ENCODE measurements at places on chromosomes 1 and 21.

DNA sequence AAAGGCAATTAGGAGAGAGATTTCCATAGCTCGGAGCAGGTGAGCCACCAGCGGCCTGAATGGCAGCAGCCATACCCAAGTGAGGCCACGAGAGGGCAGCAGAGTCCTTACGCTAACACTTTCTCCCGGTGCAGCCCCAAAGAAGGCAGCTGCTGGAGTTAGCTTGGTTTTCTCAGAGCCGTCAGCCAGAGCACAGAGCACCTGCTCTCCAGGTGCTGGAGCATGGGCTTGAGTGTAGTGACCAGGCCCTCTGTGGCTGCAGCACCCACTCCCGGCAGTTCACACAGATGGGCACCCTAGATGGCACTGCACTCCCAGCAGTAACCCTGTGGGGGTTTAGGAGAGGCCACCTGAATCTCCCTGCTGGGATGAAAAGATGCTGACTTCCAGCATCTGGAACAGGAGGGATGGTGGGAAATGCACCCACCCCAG is 45.8 kb downstream of the TMCC2 start:
- DNase-seq = peak; percentile 69

DNA sequence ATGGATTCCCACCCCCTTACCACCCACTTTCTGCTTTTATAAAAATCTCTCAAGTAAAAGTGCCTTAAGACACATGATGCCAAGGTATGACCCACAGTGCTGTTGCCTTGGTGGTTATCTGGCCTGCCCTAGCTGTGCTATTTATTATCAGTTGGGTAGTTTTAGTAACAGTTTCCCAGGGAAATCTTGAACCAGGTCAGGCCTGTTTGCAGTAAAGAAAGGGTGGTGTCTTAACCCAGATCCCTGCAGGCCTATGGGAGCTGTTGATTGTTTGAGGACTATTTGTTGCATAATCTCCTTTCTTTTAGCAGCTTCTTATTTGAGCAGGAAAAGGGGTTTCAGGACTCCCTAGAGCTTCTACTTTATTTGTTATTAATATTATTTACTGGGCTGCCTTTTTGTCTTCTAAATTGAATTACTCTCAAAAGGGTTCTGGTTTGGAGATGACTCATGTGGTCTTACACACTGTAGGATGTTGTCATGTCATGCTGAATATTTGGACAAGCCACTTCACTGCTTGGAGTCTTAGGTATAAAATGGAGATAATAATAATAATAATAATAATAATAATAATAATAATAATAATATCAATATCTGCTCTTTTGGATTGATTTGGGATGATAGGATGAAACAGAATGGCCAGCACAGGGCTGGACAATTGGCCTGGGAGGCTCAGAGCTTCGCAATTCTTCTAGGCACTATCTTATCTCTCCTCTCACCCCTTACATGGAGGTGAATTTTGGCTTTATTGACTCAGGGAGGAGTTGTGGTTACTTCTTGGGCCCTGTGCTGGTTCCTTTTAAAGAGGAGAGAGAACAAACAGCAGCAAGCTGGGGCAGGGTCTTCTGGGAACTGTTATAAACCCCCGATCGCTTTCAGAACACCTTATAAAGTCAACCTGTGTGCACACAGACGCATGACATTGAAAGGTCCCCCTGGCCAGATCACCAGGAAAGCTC is 252.1 kb downstream of the PRDM2 start:
- DNase-seq = no peak

DNA sequence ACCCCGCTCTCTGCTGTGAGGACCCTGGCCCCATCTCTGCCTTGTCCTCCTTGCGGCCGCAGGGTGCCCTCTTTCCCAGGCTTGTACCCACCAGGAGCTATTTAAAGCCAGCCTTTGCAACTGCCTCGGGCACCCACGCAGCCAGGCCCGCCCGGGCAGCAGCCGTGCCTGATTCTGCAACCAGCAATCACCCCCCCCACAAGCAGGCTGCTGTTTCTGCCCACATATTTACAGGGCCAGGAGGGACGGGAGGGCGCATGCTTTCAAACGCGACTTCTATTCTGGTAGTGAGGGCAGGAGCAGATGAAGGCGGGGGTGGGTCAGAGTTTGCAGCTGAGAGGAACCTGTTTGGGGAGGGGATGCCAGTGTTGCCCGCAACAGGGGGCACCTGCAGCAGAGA is 13.6 kb downstream of the GABRD start:
- no peak for DNase-seq

DNA sequence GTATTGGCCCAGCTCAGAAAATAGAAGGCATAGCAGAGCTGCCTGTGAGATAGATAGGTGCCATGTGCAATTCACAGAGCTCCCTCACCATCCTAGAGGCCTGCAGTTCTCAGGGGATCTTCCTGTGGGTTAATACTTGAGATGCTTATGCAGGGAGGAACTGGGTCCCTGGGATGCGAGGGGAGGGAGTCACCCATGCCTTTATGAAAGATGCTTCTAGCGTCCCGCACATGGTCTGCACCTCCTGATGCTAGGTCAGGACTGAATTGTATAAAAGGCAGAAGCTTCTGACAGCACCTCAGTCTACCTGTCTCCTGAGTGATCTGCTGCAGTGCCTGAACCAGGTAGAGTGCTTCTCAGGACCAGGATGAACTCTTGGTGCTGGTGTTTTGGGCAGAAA is at the start of gene LCE5A:
Gene LCE5A, plus strand, starts transcription at position 301 of the 400 bp plus-strand sequence. CDS start 732 bp downstream, outside the sequence.
- no peak for DNase-seq

GRCh38 chr1:154398678-154399077 is 6.5 kb upstream of the IL6R start:
- no peak for DNase-seq

DNA sequence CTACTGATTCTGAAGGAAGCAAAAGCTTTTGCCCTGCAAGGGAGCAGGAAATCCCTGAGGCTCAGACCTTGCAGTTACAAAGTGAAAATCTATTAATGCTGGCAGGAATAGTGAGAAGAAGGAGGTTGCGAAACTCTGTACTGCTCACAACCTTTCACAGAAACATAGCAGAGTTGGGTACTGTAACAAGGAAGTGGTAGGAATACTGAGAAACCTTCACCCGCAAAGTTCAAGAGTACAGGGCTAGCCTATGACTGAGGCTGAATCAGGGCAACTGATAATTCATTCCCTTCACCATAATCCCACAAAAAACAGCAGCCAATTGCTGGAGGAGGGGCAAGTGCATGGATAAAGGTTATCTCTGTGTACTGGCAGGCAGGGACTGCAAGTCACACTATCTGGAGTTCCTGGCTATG is 23.9 kb upstream of the KCTD3 start:
- no peak for DNase-seq
